ENCODE measurements at places on chromosomes 4 and X.

DNA sequence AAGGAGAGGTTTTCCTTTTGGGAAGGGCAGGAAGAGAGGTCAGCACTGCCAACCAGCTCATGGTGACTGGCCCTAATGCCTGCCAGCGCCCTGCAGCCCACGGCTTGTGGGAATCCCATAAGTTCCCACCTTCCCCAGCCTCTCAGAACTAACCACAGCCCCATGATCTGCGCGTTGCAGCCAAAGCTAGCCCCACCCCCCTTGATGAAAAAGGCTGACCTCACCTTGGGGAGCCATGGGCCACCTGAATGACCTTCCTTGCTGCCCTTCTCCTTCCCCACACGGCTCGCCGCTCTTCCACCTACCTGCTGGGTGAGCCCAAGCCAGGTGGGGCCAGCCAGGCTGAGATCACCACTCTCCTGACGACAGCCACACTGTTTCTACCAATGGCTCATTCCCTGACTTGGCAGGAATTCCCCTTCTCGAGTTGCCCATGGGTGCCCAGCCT is 3.9 kb upstream of the ELF4 start:
- DNase-seq: no peak

DNA sequence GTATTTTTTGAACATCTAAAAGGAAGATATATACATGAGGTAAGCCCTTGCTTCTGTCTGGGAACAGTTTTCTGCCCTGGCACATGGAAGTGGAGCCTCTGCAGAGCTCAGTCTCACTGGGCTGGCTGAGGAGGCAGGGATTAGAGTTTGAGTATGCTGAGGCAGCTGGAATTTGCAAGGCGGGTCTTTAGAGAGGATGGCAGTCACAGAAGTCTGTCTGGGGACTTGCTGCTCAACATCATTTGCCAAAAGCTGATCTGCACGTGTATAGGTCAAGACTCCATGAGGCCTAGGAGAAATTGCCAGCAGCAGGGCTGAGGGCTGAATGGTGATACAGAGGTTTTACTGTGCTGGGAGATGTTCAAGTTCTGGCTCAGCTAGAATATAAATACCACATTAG is 163.6 kb upstream of the ANK2 start:
- no peak for DNase-seq

GRCh38 chr4:118783887-118784286 is 52.0 kb downstream of the SEC24D start:
- DNase-seq: no peak

DNA sequence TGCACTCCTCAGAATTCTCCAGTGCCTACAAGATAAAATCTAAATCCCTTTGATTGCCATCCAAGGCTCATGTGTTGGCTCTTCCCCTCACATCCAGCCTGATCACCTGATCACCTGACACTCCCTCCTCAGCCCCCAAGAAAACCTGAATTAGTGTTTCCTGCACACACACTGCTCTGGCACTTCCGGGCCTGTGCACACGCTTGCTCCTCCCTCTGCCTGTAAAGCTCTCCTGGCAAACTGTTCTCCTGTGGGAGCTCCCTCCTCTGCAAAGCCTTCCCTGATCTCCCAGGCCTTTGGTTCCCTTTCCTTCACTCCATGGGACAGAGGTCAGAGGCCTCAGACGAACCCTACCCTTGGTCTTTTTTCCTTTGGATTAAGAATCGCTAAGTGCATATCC is 19.9 kb downstream of the PHKA2 start:
- DNase-seq: no peak

- DNase-seq: peak; percentile 69
Observed at GRCh38 chr4:68498413-68499007, 51.2 kb downstream of the TMPRSS11E start.

GRCh38 chr4:70688795-70689231 is 481 bp downstream of the UTP3 start:
- peak; percentile 32 for DNase-seq

DNA sequence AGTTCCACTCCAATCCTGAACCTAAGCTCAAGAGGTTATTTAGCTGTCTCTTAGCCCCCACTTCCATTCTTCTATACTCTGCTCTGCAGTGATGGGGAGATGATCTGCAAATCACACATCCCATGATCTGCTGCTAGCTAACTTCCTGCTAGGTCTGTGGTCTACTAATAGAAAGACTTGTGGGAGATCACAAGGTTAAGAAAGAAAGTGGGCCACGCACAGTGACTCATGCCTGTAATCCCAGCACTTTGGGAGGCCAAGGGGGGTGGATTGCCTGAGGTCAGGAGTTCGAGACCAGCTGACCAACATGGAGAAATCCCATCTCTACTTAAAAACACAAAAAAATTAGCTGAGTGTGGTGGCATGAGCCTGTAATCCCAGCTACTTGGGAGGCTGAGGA is 471.1 kb upstream of the NWD2 start:
- no peak for DNase-seq

DNA sequence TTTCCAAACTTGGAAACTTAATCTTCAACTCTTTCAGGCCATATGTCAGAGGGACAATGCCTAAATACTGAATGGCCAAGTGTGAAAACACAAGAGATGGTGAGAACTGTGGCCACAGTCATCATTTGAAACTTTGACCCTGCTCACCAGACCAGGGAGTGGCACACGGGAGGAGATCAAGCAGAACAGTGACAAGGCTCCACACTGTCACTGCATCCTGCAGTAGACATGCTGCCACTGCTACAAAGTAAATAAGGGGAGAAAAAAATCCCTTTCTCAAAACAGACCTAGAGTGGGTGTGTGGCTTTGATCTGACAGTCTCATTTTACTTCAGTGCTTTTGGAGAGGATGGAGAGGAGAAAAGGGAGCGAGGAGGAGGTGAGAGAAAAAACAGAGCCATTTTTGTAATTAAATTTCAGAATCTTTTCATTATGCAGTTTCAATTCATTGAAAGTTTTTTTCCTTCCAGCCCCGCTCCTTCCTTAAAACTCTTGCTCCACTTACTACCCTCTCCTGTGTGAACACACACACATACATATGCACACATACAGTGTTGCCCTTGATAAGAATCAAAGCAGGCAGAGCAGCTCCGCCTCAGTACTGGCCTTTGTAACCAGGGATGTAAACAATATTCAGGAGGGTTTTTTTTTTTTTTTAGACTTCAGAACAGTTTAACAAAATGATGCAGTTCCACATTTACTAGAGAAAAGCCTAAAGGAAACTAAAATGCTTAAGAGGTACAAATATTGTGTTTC is 34.4 kb downstream of the NEXMIF start:
- DNase-seq: no peak

DNA sequence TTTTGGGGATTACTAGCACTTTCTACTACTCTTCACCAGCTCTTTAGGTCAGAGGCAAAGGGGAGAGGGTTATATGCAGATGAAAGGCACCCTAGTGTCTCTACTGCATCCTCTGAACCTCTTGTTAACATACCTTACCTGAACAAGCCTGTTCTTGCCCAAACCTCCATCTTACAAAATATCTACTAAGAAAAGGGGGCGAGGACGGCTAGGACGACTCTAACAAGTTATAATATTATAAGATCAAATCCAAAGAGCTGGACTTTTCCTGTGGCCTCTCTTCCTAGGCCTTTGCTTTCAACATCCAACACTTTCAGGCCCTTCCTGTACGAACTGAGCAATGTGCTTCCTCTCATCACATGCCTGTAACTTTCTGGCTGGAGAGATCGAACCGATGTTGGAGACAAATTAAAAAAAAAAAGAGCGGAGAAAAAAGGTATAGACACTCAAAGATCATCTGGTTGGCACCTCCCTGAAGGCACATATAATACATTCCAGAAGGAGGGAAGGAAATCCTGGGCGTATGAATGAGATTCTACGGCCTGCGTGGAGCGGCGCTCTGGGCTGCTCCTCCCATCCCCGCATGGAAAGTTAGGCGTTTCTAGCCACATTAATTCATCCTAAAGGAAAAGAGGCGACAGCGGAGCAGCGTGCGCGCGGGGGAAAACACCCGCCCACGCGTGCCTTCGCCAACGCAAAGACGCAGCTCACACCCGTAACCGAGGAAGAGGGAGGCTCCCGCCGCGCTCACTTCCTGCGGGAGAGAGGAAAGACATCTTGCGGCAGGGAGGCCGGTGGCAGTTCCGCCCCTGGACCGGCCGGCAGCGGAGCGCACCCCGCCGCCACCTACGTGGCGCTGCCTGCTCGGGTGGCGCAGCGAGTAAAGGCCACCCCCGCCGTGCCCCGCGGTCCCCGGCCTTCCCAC is 808 bp downstream of the PRDM5 start:
- peak; percentile 68 for DNase-seq

DNA sequence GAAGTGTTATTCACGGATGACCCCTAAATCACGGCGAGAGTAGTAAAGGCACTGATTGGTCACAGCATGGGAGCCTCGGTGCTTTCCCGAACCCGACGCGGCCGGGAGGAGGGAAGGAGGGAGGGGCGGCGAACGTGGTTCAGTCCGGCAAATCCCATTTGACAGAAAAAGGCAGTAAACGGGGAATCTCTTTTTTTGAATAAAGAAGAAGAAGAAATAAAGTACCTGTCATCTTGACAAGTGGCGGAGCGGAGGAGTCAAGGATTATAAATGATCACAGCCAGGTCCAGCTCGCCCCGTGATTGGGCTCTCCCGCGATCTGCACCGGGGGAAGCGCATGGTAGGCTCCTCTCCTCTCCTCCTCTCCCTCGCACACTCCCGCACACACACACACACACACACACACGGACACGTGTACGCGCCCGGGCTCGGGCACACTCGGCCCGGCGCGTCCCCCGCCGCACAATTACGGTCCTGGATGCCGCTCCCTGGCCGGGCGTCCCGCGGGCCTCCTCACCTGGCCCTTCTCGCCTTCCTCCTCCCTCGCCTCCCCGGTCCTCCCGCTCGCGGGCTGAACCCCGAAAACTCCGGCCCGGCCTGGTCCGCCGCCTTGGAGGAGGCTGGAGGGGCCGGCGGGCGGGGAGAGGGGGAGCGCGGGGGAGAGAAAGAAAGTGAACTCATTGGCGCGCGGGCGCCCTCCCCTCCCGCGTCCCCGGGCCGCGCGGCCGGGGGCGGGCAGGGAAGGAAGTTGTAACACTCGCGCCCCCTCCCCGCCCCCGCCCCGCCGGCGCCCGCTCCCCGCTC is 99.2 kb upstream of the TENM3 start:
- DNase-seq: peak; percentile 72

GRCh38 chr4:141711211-141711610 is 74.8 kb downstream of the IL15 start:
- DNase-seq: peak; percentile 6

DNA sequence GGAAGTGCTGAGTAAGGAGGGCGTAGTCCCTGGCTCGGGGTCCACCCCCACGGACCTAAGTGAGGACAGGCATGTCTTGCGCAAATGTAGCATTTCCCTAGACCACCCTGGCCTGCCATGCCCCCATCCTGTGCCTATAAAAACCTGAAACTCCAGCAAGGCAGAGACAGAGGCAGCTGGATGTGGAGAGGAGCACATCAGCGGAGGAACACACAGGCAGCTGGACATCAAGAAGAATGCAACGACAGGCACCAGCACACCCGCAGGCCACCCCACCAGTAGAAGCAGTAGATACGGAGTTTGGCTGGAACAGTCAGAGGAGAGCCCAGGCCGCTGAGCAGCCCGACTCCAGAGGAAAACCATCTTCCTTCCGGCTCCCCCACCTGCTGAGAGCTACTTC is 345.9 kb downstream of the FSTL5 start:
- no peak for DNase-seq

GRCh38 chr4:169583563-169583962 is 28.8 kb downstream of the NEK1 start:
- no peak for DNase-seq
